Fibroblast of skin of left biceps (primary cell): ENCODE measurements at places on chromosomes 1 and 21.

GRCh38 chr1:66445492-66446181 is 88.3 kb upstream of the SGIP1 start:
- DNase-seq, result no peak

- no peak for DNase-seq
Observed at GRCh38 chr1:14964711-14965055, 188.9 kb upstream of the TMEM51 start.

DNA sequence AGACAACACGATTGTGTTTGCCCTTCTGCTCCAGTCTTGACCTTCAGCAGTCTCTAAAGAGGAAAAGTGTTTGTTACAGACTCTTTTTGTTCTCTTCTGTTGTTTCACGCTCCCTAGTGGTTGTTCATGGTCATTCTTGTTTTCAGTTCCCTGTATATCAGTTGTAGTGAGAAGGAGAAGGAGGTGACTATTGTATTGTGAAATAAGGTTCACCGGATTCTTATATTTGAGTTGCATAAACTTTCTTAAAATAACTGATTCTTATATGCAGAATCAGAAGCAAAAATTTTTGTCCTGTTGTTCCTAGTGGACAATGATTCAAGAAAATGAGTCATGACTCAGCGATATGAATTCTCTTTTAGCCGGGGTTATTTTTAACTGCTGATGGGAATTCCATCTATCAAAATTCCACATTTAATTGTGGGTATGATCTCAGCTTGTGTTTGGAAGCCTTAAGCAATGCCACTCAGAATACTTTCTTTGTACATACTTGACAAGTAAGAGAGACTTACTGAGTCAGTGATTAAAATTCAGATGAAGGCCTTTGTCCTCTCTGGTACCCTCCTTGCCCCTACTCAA is 152.2 kb downstream of the CLEC20A start:
- DNase-seq, result peak; percentile 89

DNA sequence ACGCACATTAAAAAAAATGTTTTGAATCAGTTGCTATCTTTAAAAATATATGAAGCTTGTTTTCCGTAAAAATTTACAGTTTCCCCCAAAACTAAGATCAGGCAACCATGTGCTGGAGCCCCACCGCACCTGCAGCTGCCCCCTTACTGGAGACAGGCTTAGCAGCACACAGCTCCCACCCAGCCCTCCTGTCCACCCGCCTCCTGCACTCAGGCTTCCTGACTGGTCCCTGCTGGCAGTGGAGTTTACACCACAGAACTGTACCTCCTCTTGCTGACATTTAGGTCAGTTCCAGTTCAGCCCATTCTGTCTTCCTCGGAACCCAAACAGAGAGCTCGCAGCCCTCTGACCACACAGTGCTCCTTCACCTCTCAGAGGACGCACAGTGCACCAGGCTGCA is 2.1 kb downstream of the GPR161 start:
- DNase-seq, result no peak

DNA sequence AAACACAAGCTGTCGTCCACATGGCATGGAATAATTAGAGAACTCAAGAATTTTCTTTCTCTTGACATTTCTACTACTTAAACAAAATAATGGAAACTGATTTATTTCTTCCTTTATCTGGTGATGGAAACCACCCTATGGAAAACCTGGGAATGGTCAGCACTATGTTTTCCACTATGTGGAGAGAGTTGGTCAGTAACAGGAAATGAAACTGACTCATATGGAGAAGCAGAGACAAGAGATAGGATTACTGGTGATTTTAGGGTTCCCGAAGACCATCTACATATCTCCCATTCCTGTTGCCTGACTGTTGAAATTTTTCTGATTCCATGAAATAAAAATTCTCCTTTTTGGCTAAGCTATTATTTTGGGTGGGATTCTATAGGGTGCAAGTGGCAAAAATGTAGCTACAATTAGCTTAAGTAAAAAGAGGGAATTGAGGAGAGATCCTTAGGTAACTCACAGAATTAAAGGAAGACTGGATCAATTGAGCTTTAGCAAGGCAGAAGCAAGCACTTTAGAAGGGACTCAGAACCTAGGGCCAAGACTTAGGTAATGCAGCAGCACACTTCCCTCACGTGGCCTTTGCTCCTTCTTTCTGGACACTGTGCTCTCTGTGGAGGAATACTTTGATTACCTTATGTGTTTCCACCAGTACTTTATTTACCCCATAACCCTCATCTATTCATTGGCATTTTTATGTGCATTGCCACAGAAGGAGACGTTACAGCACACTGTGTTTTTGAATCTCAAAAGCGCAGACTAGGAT is 89.6 kb downstream of the LEPR start:
- DNase-seq, result peak; percentile 60
